ENCODE measurements at places on chromosomes 5 and 9. TPM values are rescaled to one million over a fixed set of nuclear protein-coding genes. Genes with fewer than 3 reads are reported as not detected.
A peak's percentile ranks its signal among the peaks of the same experiment; 100 is the strongest.

The GLRA1 gene
- total RNA-seq: not detected

GRCh38 chr9:108836781-108837180 is 19.0 kb downstream of the ACTL7B start:
- DNase-seq: peak; percentile 81

DNA sequence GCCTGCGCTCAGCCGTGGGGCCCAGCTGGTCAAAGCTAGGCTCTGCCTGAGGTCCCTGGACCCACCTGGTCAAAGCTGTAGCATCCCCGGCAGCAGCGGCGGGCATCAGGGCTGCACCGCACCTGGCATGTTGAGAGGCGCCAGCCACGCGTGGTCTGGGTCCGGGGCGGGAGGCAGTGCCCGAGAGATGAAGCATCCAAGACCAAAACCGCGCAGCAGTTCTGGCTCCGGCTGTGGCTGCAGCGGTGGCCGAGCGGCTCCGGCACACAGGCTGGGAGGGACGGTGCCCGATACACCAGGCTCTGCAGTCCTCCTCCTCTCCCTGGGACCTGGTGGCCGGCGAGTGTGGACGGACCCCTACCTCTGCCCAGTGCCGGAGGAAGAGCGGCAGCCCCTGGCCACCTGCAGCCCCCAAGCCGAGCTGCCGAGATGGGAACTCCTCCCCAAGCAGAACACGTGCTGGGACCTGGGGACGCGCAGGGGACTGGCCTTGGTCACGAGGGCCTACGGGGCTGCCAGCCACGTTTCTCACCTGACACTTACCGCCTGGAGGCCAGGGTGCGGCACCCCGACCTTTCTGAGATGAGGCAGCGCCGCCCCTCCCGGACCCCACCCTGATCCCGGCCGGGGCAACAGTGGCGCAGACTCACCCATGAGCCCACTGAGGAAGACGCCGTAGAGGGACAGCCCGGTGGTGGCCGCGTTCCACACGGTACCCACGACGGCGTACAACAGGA is 33.0 kb downstream of the SLC9A3 start:
- DNase-seq: no peak

DNA sequence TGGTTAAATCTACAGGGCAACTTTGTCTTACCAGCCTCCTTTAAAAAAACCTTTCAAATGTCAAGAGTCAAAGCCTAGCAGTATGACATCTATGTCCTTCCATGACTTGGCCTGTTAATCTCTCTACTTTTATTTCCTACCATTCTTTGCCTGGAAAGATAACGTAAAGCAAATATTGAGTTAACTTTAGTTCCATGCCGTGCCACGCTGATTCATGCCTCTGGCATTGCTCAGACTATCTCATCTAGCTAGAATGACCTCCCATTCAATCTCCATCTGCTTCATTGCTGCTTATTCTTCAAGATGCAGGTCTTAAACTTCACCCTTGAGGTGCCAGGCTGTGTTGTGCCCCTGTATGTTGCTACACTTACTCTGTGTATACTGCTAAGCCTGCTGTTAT is 729.8 kb downstream of the EFNA5 start:
- DNase-seq: no peak

DNA sequence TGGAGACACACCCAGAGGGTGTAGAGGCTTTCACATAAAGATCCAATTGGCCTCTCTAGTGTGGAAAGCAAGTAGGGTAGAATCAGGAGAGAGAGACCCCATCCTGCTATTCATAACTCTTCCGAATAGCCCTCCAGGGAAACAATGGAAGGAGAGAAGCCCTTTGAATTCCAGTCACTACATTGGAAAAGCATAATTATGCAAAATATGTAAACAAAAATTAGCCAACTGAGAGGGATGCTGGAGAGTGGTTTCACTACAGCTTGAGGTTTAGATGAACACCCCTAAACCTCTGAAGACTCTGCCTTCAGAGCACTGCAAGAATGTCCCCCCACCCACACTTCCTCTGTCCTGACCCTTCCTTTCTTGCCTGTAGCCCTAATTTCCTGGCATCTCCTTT is 197.3 kb upstream of the ANKRD55 start:
- DNase-seq: no peak

- DNase-seq: no peak
Observed at GRCh38 chr5:143239882-143240518, 163.5 kb downstream of the NR3C1 start.

GRCh38 chr9:33295571-33295970 is 5.3 kb downstream of the NFX1 start:
- no peak for DNase-seq

The FAM221B gene
- not detected for total RNA-seq

GRCh38 chr5:111261610-111262009 is 37.4 kb downstream of the CAMK4 start:
- no peak for DNase-seq

DNA sequence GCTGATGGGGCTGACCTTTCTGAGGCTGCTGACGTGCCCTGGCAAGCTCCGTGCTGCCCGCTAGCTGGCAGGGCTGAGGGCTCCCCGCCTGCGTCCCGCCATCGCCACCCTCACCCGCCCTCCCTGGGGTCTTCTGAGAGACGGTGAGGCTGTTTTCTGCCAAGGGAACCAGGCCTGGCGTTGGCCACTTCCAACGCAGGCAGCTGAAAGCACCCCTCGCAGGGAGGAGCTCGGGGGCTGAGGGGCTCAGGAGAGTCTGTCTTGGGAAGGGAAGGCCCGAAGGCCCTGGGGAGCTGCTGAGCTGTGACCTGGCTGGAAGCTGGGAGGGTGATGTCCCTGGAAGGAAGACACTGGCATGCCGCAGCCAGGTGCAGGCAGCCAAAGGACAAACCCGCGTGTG is 9.8 kb upstream of the TMEM250 start:
- no peak for DNase-seq

The ADCY2 gene
- total RNA-seq: not detected

DNA sequence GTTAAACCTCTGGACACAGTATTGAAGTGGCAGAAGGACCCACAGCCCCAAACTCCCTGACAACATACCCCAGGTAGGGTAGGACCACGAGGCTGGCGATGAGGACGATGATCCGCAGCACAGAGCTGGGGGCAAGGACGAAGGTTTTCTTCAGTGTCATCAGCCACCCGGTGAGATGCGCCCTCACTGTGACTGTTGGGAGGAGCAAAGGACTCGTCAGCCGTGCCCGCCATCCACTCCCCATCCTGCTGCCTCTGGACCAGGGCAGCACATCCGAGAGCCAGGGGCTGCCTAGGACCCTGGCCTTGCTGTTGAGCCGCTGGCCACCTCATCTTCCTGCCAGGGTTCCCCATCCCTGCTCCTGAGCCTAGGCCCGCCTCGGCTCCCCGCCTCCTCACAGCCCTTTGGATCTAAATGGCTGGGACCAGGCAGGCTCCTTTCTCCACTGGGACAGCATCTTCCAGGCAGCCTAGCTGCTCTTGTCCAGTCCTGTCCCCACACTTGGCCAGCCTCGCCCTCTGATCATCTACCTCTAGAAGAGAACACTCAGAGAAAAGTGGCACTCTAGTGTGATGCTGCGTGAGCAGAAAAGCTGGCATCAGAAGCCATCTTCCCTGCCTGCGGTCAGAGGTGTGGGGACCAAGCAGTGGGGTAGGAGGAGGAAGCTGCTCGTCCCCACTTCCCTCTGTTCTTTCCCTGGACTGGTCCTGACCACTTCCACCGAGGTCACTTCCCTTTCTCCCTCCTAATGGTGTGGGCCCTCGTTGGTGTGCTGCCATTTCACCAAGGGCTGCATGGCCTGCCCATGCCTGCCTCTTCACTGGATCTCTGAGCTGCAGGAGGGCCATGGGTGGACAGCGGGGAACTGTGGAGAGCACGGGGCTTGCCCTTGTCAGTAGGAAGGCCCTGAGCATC is 49.2 kb downstream of the OTULIN start:
- DNase-seq: no peak

DNA sequence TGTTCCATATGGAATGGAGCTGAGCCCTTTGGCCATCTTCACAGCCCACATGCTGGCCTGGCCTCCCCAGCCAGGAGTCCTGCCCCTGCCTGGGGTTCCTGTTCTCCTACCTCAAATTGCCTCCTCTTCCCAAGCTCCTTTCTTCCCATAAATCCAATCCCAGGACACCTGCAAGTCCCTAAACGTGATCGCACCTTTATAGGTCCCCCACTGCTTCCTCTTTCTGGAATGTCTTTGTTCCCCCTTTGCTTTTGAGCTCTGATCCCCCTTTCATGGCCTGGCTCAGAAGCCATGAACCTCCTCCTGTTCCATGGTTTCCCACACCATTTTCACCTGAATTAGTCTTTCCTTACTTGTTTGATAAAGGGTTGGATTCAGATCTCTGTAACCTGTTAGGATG is 68.5 kb downstream of the TRPC7 start:
- DNase-seq: no peak

DNA sequence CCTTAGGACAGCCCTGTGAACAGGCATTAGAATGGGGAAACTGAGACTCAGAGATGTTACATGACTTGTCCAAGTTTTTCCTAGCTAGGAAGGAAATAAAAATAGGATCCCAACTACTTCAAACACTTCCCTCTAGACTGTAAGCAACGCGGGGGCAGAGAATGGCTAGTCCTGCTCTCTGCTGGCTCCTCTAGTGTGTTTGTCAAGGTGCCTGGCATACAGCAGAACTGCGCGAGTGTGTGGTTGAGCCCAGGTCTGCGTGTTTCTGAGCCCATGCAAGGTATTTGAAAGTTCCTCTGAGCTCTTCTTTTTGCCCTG is 152.5 kb downstream of the MACROH2A1 start:
- DNase-seq: no peak

The SLC6A18 gene
- not detected for total RNA-seq

The MGAT4B gene
- total RNA-seq: 121 TPM

GRCh38 chr5:107451028-107451427 is 219.7 kb downstream of the EFNA5 start:
- DNase-seq: no peak

DNA sequence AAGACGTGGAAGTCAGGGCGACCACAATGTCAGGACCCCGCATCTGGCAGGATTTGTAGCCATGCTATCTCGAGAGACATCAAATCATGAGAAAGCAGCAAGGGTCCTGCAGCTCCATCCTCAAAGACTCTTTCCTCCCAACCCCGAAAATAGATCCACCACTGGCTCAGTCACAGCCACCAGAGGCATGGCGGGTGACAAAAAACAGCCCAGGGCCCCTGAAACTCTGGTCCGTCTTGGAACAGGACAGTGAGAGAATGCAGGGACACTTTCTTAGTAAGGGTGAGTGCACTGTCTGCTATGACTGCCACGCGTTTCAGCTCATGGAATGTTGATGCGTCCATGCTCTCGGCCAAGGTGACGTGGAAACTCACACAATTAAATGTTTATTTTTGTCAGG is 220.9 kb downstream of the IRX2 start:
- no peak for DNase-seq

DNA sequence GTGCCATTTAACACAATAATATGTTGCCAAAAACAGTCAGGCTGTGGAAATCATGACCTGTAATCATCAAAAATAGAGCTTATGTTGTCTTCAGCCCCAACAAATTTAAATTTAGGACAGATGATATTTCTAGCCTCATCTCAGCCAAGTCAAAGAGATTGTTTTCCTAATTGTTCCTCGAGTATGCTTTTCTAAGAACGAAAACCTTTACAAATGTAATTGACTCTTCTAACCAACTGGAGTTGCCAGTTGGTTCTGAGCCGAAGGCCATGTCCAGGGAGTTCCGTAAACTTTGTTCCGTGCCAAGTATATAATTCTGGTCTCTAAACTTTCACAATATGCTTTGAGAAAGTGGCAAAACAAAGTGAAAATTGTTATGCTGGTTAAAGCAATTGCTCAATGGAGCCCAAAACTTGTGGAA is 160.8 kb downstream of the CEMIP2 start:
- DNase-seq: no peak

The C5orf34 gene
- 6.4 TPM for total RNA-seq

The CCL28 gene
- total RNA-seq: 1.9 TPM

The KIF4B gene
- 0.03 TPM for total RNA-seq

- no peak for DNase-seq
Observed at GRCh38 chr5:97840643-97841042, 657.6 kb upstream of the RIOK2 start.

The ZMAT2 gene
- total RNA-seq: 52.3 TPM

DNA sequence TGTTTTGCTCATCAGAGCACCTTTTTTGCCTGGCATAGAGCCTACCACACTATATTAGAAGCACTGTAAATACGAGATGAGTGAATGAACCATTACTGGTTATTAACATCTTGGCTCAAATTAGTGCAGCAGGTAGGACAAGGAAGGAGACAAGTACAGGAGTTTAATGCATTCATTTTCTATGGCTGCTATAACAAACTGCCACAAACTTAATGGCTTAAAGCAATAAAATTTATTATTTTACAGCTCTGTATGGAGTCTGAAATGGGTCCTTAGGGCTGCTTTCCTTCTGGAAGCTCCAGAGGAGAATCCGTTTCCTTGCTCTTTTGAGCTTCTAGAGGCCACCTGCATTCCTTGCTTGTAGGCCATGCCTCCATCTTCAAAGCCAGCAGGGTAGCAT is 59.1 kb downstream of the PDE6A start:
- no peak for DNase-seq

- no peak for DNase-seq
Observed at GRCh38 chr9:36402536-36402935, 2.5 kb upstream of the RNF38 start.
